Adipocyte (in vitro differentiated cells): ENCODE measurements at places on chromosomes 13 and 19.

GRCh38 chr13:96860882-96861281 is 133.4 kb downstream of the OXGR1 start:
- no peak for DNase-seq

- DNase-seq: no peak
Measured at GRCh38 chr13:37273836-37274235, 168.4 kb upstream of the CSNK1A1L start.

- no peak for DNase-seq
Measured at GRCh38 chr13:112101360-112101930, 34.5 kb downstream of the SOX1 start.

DNA sequence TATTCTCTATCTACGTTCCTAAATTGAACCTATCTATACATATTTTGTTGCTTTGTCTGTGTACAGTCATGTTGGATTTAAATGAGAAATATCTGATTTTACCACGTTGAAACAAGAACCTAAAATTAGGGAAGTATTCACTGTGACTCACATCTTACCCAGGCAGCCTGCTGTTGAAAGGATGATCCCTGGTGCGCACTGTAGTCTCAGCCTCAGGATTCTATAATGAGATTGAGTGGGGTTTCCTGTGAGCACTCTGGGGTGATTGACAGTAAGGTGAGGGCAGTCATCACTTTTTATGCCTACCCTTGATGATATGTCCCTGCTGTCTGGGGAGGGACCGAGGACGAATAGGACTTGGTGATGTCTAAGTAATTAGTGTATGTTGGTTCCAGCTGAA is 35.4 kb downstream of the PCCA start:
- peak; percentile 33 for DNase-seq

- no peak for DNase-seq
Measured at GRCh38 chr19:37987356-37988332, 80.6 kb downstream of the SIPA1L3 start.

- DNase-seq: no peak
Measured at GRCh38 chr13:43877326-43877725, 2.2 kb downstream of the CCDC122 start.

DNA sequence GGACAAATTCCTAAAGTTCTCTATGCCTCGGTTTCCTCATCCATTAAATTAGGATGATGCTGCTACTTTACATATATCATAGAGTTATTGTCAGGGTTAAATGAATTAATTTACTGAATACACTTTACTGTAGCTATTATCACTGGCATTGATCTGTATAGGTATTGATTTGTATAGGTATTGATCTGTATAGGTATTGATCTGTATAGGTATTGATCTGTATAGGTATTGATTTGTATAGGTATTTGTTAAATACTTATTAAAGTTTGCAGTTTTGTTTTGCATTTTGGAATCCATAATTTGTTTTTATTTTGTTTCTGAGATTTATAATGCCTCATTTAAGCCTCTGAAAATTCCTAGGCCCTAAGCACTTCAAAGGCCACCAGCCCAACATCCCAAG is 2.4 kb upstream of the PPP2R1A start:
- DNase-seq: no peak

DNA sequence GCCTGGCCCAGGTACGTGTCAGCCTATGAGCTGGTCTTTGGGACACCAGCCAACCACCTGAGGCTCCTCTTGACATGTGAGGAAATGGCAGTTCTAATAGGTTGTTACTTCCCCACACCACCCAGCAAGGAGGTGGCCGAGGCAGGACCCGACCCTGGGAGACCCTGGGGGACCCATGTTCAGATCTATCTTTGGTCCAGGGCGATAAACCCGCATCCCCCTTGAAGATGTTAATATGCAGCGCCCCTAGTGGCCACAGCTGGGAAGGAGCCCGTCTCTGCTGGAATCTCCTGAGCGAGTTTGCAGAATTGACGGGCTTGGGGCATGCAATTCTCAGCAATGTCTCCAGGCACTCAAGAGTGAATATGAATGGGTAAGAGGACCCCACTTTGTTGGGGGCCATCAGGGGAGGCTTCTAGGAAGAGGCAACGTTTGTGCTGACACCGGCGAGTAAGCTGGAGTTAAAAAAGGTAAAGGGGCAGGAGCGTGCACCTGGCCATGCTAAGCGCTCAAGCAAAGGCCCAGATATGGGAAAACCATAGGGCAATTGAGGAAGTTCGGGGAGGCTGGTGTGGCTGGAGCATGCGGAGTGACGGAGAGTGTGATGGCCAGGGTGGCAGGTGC is 1.5 kb upstream of the MYO1F start:
- peak; percentile 90 for DNase-seq

- DNase-seq: no peak
Measured at GRCh38 chr13:23561261-23561660, 9.0 kb upstream of the TNFRSF19 start.

DNA sequence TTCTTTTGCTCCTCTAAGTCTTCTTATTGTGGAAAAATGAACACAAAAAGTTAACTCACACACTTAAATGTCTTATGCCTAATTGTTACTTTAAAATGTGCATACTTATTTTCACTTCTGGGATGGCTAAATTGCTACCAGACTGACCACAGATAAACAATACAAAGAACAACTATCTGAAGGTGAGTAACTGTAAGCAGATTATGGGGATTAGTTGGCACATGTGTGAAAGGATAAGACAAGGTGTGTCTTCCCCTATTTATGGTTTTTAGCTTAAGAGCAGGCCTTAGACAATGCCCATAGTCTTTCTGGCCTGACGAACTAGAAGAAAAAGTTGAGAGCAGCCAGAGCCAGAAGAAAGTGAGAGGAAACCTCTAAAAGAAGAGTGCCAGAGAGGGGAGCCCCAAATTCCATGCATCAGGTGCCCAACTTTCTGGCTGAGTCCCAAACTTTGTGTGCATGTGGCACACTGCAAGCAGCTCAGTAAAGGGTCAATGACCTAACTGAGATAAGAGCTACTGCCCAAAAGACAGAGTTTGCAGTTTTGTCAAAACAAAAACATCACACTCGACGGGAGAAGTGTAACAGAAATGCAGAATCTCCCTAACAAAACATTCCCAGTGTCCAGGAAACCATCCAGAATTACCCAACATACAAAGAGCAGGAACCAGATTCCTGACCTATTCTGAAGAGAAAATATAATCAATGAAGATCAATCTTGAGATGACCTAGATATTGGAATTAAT is 375.4 kb downstream of the KCNRG start:
- no peak for DNase-seq

GRCh38 chr19:13006431-13007281 is 11.4 kb downstream of the NFIX start:
- DNase-seq: no peak

- DNase-seq: peak; percentile 1
Measured at GRCh38 chr13:46211116-46211482, 629 bp upstream of the LRRC63 start.

DNA sequence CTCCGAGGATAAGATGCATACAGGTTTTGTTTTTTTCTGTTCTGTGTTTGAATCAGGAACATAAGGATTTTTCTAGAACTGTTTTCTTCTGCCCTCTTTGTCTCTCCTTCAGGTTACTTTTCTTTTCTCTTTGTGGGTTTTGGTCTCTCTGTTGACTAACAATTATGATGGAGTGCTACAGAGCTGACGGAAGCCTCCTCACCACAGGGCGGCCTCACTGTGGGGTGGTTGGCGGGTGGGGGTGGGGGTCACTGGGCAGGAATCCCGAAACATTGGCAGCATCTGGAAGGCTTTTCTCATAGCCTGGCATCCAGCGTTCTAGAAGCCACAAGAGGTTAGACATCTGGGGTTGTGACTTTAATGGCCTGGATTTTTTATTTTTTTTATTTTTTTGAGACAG is 12.0 kb upstream of the MATK start:
- no peak for DNase-seq

- DNase-seq: peak; percentile 19
Measured at GRCh38 chr13:48862572-48862971, 113.1 kb upstream of the FNDC3A start.

DNA sequence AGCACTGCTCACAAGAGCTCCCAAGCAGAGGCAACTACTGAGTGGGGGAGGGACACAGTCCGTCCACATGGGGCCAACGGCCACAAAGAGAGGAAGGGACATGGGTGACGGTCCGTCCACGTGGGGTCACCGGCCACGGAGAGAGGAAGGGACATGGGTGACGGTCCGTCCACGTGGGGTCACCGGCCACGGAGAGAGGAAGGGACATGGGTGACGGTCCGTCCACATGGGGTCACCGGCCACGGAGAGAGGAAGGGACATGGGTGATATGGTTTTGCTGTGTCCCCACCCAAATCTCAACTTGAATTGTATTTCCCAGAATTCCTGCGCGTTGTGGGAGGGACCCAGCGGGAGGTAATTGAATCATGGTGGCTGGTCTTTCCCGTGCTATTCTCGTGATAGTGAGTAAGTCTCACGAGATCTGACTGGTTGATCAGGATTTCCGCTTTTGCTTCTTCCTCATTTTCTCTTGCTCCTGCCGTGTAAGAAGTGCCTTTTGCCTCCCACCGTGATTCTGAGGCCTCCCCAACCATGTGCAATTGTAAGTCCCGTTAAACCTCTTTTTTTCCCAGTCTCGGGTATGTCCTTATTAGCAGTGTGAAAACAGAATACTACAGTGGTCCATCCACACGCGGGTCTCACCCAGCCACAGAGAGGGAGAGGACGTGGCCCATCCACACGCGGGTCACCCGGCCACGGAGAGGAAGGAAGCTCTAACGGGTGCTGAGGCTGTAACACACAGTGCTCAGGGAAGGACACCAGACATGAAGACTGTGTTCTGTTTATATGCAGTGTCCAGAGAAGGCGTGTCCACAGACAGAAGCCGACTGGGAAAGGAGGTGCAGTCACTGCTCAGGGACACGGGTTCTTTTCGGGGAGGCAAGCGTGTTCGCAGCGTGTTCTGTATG is 48.5 kb downstream of the GAS6 start:
- no peak for DNase-seq

DNA sequence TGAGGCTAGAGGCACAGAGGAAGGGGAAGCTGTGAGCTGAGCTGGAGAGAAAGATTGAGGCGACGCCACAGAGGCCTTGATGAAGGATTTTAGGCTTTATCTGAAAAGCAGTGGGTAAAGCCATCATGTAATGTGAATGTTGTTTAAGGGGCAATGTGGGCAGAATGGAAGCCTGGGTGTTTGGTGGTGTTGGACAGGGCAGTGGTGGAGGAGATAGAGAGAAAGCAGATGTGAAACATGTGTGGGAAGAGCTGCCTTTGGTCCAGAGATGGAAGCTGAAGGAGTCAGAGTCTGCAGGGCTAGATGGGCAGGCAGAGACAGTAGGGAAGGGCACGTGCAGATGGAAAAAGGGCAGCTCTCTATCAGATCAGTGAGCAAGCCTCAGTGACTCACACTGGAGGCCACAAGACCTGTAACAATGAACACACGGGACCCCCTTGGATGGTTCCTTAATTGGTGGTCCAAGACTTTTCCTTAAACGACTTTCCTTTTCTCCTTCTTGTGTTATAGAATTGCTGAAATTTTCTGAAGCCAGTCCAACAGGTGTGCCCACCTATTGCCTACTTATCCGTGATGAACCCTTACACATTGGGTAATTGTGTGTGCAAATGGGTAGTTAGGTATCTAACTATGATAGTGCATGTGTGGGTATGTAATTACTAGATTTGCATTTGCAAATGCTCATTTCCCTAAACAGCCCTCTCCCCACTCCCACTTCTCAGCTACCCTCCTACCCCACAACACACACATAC is 21.7 kb downstream of the ZNF536 start:
- no peak for DNase-seq

DNA sequence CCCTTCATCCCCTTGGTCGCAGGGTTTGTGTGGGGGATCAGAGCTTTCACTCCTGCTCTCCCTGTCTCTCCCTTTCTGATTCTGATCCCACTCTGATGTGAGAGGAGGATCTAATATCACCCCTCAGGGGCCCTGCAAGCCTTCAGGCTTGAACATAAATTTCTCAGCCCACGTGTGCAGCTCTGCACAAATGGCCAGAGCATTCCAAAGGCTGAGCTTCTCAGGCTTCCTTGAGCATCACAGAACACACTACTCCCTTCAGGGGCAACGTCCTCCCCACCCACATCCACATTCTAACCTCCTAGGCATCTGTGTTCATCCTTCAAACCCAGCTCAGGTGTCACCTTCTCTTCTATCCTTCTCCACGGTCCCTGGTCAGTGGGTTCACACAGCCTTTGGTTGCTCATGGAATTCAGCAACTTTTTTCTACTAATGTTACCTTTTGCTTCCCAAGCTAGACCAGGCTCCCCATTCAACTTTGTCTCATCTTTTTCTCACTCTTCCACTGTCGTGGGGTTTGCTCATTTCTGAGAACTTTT is 24.4 kb upstream of the DOCK9 start:
- DNase-seq: no peak

- no peak for DNase-seq
Measured at GRCh38 chr19:49954933-49955332, 6.0 kb downstream of the SIGLEC11 start.

DNA sequence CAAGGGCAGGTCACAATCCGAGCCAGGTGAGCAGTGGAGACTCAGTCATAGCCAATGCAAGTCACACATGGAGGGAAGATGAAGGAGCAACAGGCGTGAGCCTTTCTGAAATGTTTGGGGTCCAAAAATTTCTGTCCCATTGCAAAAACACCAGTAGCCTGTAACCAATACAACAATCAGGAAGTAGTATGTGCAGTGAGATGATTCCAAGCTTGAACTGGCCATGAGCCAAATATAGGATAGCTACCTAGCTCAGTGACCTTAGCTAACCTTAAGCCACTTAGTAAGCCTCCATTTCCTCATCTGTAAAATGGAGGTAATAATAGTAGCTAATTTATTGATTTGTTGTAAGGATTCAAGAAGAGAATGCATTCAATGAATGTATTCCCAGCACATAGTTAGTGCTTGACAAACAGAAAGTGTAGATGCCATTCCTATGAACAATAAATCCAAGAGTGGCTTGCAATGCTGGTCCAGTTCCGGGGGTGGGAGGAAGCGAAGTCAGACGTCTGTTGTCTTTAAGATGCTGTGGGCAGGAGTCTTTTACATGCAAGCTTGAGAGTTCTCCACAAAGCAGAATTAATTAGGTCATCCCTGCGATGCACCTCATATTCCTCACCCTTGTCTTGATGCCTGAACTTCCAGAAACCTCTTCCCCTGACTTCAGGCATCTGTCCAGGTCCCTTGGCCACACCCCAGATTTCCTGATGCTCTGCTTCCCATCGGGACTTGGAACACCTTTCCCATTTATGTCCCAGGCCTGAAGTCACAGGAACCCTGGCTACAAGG is 195.7 kb upstream of the UBL3 start:
- peak; percentile 78 for DNase-seq

- no peak for DNase-seq
Measured at GRCh38 chr19:10583036-10583776, 3.9 kb downstream of the AP1M2 start.
